Esophagus muscularis mucosa (tissue), 4 donors: ENCODE measurements at places on chromosomes 1 and 21. TPM values are rescaled to one million over a fixed set of nuclear protein-coding genes. Genes with fewer than 3 reads are reported as not detected.

The BCAN gene
- total RNA-seq = 0.99 TPM

The OR2L2 gene
- total RNA-seq = not detected

The MIXL1 gene
- not detected for total RNA-seq

The SPRR2F gene
- total RNA-seq = not detected

The CACNA1S gene
- total RNA-seq = not detected

The ALG14 gene
- 0.83 TPM for total RNA-seq

The VWA1 gene
- total RNA-seq = 168 TPM

The RXFP4 gene
- not detected for total RNA-seq

The C8B gene
- not detected for total RNA-seq

The C1orf141 gene
- not detected for total RNA-seq

The C1orf105 gene
- not detected for total RNA-seq

The SIK1 gene
- total RNA-seq = 5.0 TPM

The DYNLT5 gene
- total RNA-seq = 3.1 TPM

The RGS18 gene
- 1.8 TPM for total RNA-seq

The DOP1B gene
- total RNA-seq = 9.1 TPM

The ZNF593OS gene
- total RNA-seq = not detected

The COL24A1 gene
- 5.3 TPM for total RNA-seq

The ARHGAP29 gene
- total RNA-seq = 18.4 TPM

The WDR3 gene
- 6.2 TPM for total RNA-seq

The DEPDC1 gene
- total RNA-seq = 0.52 TPM

The C21orf58 gene
- total RNA-seq = 2.5 TPM

The SUSD4 gene
- total RNA-seq = 2.0 TPM

The CD84 gene
- 5.8 TPM for total RNA-seq

The CASQ1 gene
- 4.9 TPM for total RNA-seq

The ARMH1 gene
- total RNA-seq = 0.66 TPM

The CD1E gene
- total RNA-seq = not detected

The GORAB gene
- 6.2 TPM for total RNA-seq

The CASQ2 gene
- total RNA-seq = 95.6 TPM

The FAM78B gene
- 1.2 TPM for total RNA-seq

The LCE1E gene
- total RNA-seq = not detected

The SLC25A24 gene
- total RNA-seq = 22.6 TPM
